ENCODE measurements at places on chromosomes 6 and 20.

DNA sequence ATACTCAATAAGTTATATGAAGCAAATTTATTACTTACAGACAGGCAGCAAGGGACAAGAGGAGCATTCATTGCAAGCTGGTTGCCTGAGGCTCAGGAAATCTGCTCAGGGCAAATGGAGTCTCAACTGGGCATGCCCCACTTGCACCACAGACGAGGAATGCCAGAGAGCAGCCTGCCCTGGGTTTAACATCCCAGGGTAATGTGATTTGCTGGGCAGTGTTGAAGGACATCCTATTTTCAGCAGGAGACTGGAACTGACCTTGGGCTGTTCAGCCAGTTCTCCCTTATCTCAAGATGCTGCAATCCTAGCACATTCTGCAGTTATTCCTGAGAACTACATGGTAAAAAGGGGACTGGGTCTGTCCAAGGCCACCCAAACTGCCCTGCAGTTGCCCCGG is 3.8 kb upstream of the ENTPD6 start:
- no peak for DNase-seq

GRCh38 chr6:137206577-137206976 is 12.6 kb downstream of the IFNGR1 start:
- no peak for DNase-seq

- no peak for DNase-seq
Measured at GRCh38 chr6:12624142-12624837, 92.3 kb upstream of the PHACTR1 start.

DNA sequence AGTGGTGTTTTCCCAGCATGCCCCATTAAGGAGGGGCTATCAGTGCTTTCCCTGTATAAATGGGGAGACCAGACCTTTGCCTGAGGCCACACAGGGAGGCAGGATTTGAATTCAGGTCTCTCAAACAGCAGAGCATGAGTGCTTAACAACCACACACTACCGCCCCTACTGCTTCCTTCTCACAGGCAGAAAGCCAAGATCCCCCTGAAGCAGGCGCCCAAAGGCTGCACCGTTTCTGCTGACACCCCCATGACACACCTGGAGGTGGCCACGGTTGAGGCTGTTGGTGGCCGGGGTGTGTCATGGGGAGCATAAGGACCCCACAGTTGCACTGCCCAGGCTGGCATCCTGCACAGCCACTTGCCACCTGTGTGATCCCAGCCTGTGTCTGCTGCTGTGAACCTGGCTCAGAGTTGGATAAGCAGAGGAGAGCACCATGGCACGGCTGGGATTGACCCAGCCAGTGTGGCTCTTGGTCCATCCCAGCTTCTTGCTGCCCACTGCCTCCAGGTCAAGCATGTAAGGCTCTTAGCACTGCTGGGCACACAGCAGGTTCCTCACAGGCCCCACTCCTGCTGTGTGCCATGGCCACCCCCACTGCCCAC is 28.3 kb downstream of the PCK1 start:
- DNase-seq, result no peak

- no peak for DNase-seq
Measured at GRCh38 chr6:158782432-158783166, 36.6 kb downstream of the EZR start.

- no peak for DNase-seq
Measured at GRCh38 chr6:86256615-86257187, 614.0 kb upstream of the SYNCRIP start.

GRCh38 chr6:7566617-7567173 is 23.3 kb upstream of the SNRNP48 start:
- DNase-seq, result no peak

- no peak for DNase-seq
Measured at GRCh38 chr6:36662827-36663256, 15.7 kb upstream of the CDKN1A start.

DNA sequence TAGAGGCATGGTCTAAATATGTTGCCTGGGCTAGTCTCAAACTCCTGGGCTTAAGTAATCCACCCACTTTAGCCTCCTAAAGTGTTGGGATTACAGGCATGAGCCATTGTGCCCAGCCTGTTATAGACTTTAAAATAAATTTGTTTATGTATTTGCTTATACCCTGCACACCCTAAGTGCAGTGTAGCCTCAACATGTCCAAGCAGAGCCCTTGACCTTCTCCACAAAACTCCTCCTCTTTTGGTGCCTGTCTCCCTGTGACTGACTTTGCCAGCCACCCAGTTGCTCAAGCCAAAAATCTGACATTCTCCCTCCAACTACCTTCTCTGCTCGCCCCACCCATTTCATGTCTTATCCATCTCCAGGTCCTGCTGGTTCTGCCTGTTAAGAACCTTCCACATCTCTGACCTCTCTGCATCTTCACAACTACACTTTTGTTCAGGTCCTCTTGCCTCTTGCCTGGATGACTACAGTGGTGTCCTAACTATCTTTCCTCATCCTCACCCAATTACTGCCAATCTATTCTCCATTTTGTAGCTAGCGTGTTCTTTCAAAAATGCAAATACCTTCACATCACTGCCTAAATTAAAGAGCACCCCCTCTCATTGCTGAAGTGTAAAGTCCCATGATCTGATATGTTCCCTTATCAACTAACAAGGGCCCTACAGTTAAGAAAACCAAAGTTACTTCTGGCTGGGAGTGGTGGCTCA is 11.2 kb upstream of the KIFC1 start:
- no peak for DNase-seq

GRCh38 chr6:156977527-156978291 is 200.5 kb downstream of the ARID1B start:
- no peak for DNase-seq

- DNase-seq, result no peak
Measured at GRCh38 chr6:116492331-116493067, 18.9 kb upstream of the CALHM5 start.

DNA sequence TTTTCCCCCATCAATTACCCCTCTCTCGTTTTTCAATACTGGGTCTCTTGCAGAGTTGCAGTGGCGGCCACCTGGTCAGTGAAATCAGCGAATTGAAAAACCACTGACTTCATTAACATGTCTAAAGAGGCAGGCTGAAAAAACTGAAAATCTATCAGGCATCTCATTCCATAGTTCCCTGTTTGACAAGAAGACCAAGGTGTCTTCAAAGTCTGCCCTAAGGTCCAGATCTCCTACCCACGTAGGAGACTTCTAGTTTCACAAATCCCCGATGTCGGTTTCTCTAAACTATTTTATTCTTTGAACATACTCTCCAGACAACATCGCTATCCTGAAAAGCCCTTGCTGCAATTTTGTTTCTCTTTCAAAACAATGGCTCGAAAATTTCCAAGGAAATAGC is 796 bp upstream of the TUBB start:
- DNase-seq, result no peak

DNA sequence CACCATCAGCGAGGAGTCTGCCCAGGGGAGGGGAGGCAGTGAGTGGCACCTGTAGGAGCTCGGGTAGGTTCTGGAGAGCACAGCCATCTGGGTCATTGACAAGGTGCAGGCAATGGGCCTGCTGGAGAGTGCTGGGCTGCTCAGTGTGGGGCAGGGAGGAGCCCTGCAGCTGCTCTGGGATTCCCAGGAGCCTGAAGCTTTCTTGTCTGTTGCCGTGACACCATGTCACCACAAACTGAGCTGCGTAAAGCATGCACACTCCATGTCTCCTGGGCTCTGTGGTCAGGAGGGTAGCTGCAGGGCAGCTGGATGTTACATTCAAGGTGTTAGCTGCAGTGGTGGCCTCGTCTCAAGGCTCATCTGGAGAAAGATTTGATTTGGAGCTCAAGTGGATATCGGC is 4.5 kb upstream of the SLC22A1 start:
- DNase-seq, result no peak

- no peak for DNase-seq
Measured at GRCh38 chr20:63206878-63207277, 9.1 kb downstream of the YTHDF1 start.

- DNase-seq, result no peak
Measured at GRCh38 chr6:135686784-135687301, 164.7 kb upstream of the PDE7B start.

- no peak for DNase-seq
Measured at GRCh38 chr20:15185322-15185721, 847.9 kb upstream of the FLRT3 start.

- DNase-seq, result no peak
Measured at GRCh38 chr6:100452998-100453397, 11.7 kb downstream of the SIM1 start.

DNA sequence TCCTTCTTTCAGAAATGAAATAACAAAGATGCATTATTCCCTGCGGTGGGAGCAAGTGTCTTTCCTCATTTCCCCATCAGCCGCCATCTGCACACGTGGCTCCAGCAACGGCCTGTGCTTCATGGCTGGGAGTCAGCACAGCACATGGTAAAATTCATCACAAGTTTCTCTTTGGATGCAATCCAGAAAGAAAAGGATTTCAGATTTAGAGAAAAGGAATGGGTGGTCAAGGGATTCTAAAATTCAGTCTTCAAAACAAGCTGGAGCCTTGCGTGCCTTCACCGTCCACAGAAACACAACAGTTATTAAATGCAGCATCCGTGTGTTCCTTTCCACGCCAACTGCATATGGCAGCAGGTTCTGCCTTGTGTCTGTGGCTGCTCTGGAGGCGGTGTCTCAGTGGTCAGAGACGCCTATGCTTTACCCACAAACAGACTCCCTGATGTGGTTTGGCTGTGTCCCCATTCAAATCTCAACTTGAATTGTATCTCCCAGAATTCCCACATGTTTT is 107.6 kb downstream of the THBS2 start:
- no peak for DNase-seq

DNA sequence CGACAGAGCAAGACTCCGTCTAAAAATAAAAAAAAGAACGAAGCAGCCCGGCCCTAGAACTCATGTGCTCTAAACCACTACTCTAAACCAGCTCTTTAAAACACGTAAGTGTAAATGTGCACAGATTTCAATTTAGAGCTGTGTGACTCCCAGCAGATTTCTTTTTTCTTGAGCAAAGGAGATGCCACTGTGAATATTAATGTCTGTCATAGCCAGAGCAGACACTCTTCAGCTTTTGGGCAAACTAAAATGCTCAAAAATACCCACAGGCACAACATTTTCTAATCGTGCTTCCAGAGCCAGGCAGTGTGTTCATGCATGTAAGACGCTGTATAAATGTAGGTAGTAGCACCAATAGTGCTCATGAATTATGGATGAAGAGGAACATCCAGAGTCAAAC is 218.9 kb upstream of the PLCB4 start:
- no peak for DNase-seq

DNA sequence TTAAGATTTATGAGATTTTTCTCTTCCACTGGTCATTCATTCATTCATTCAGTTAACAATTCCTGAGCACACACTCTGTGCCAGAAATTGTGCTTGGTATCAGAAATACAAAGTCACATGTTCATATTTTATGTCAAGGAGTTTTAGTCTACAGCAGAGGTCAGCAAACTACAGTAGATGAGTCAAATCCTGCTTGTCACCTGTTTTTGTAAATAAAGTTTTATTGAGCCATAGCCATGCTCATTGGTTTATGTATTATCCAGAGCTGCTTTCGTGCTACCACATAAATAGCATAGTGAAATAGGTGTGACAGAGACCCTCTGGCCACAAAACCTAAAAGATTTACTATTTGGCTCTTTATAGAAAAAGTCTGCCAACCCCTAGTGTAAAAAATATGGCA is 46.8 kb downstream of the THEMIS start:
- DNase-seq, result no peak

- DNase-seq, result no peak
Measured at GRCh38 chr6:132425176-132425575, 23.9 kb upstream of the MOXD1 start.

DNA sequence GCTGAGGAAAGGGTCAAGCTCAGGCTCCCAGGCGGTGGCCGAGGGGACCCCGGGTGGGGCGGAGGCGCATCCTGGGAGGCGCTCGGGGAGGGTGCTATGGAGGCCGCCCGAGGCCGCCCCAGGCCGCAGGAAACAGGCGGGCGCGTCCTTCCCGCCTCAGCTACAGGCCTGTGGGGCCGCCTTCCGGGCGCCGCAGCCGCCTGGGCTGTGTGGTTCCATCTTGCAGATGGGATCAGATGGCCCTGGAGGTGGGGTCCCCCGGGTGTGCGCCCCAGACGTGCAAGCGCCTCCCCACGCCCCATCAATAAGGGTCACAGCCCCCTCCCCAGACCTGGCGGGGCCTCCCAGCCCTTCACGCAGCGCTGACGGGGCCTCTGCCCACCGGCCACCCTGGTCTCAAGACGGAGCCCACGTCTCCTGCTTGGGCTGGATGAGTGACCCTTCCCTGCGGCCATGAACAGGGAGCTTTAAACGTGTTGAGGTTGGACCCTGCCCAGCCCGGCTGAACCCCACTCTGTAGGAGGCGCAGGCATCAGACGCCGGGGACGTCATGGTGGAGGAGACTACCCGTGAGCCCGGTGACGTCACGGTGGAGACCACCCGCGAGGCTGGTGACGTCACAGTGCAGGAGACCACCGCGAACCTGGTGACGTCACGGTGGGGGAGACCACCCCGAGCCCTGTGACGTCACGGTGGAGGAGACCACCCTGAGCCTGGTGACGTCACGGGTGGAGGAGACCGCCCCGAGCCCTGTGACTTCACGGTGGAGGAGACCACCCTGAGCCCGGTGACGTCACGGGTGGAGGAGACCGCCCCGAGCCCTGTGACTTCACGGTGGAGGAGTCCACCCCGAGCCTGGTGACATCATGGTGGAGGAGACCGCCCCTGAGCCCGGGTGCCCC is 267.0 kb downstream of the DLL1 start:
- no peak for DNase-seq

DNA sequence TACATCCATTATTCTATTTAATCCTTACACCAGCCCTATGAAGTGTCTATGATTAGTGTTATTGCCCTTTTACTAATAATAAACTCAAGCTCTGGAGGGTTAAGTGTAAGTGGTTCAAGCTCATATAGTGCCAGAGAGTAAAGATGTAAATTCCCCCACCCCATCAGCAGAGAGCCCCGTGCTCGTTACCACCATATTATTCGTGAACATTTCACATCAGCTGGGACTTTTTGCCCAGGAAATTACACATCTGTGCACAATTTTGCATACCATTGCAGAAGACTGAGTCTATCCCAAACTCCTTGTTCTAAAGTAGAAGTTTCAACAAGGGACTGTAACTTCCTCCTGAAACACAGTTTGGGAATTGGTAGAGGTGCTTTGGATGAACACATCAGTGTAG is 220.1 kb downstream of the BCAS1 start:
- no peak for DNase-seq

DNA sequence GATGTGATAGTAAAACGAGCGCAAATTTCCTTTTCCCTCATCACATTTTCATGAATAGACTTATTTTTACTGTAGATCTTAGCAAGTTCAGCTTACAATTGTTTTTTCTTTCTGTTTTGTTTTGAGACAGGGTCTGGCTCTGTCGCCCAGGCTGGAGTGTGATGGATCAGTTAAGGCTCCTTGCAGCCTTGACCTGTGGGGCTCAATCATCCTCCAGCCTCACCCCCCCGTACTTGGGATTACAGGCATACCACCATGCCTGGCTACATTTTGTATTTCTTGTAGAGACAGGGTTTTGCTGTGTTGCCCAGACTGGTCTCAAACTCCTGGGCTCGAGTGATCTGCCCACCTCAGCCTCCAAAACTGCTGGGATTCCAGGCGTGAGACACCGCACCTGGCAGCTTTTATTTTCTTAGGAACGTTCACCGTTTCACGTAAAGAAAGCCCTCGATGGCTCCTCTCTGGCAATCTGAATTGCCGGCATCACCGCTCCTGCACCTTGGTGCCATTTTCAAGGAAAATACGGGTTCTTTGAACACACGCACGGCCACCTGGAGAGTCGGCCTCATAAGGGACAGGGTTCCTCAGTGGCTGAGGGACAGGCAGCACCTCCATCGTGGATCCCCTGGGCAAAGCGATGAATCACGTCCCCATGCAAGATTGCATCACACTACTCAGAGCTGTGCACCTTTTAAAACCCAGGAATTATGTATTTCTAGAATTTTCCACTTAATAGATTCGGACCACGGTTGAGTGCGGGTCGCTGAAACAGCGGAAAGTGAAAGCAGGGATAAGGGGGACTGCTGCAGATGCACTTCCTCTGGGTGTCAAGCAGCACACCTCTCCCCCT is 78.7 kb downstream of the IRF4 start:
- DNase-seq, result no peak
